ENCODE measurements at places on chromosomes 6 and 20.
A peak's percentile ranks its signal among the peaks of the same experiment; 100 is the strongest.

DNA sequence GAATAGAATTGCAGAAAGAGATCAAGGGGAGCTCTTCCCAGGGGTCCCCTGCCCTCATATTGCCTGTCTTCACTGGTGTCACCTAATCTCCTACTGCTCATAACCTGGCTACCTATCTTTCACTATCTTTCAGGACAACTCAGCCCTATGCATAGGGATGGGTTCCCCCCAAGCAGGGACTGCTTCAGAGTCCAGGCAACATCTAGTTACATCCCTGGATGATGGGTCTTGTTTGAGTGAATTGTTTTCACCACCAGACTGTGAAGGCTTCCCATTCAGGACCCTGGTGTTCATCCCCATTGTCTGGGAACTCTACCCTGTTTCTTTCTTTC is 850 bp upstream of the HECA start:
- H3K27me3 ChIP-seq = no peaks in the 10 kb centered on the region
- peaks cover 21% of the 10 kb centered on the region for H3K36me3 ChIP-seq
- H3K4me3 ChIP-seq = peak overlapping the region; percentile 13
- peak overlapping the region; percentile 40 for H3K27ac ChIP-seq
- H3K4me1 ChIP-seq = peaks cover 71% of the 10 kb centered on the region

GRCh38 chr6:2611092-2611491 is 139.6 kb downstream of the MYLK4 start:
- H3K4me1 ChIP-seq = no peaks in the 10 kb centered on the region
- no peak overlapping the region for H3K4me3 ChIP-seq
- DNase-seq = no peak
- no peak overlapping the region for H3K27ac ChIP-seq
- H3K27me3 ChIP-seq = peaks cover 13% of the 10 kb centered on the region

DNA sequence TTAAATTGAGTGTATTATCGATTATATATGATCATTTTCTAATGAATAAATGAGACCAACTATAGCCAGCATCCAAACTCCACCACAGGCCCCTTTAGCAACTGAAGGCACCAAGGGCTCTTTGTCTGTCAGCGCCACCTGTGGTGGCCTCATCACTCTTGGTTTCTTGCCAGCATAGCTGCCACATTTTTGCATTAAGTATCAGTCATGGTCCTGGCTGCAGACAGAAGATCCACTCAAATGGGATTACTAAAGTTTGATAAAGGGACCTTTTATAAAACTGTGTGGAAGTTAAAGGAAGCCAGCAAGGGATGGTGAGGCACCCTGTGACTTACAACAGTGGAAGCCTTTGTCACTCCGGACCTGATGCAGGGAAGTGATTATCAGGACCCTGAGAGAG is 162.9 kb downstream of the C6orf118 start:
- no peak overlapping the region for H3K27ac ChIP-seq
- H3K4me1 ChIP-seq = no peaks in the 10 kb centered on the region
- DNase-seq = no peak
- no peaks in the 10 kb centered on the region for H3K36me3 ChIP-seq

- no peak overlapping the region for H3K4me3 ChIP-seq
- no peak overlapping the region for H3K27ac ChIP-seq
- H3K36me3 ChIP-seq = peaks cover 22% of the 10 kb centered on the region
These were observed 33.6 kb downstream of the SAMHD1 start for GRCh38 chr20:36917943-36918342.

DNA sequence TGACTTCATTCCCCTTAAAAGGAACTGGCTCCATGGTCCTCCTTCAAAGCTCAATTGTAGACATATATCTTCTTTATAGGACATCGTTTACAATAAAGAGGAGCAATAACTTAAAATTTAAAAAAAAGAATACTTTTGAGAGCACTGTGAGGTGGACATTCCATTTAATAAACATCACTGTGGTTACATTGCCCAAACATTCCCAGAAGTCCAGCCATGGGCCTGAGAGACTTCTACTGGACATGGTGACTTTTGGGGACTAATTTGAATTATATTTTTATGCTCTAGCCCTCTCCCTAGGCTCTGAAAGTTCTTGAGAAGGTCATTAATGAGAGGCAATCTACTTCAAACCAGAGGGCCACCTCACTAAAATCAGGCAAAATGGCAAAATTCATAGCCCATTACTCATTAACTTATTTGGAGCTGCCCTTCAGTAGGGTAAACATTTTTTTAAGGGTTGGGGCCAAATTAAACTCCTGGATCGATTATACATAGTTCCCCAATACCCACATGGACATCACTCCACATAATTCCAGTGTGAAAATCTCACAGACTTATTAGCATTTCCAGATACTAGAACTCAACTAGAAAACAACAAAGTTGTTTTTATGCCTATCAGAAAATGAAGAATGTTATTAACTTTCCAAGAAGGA is 17.1 kb downstream of the ISM1 start:
- no peak for DNase-seq
- H3K4me1 ChIP-seq = no peaks in the 10 kb centered on the region
- no peaks in the 10 kb centered on the region for H3K27me3 ChIP-seq
- H3K27ac ChIP-seq = no peak overlapping the region
- peaks cover 2% of the 10 kb centered on the region for H3K36me3 ChIP-seq
- H3K4me3 ChIP-seq = no peak overlapping the region

GRCh38 chr20:35226884-35227681 is 593 bp downstream of the MMP24 start:
- H3K36me3 ChIP-seq = peaks cover 5% of the 10 kb centered on the region
- peak; percentile 50 for DNase-seq
- peaks cover 6% of the 10 kb centered on the region for H3K4me1 ChIP-seq

GRCh38 chr6:157708933-157709332 is 114.1 kb upstream of the SNX9 start:
- no peak overlapping the region for H3K27ac ChIP-seq
- H3K4me3 ChIP-seq = no peak overlapping the region
- H3K4me1 ChIP-seq = peaks cover 5% of the 10 kb centered on the region
- peaks cover 1% of the 10 kb centered on the region for H3K27me3 ChIP-seq

DNA sequence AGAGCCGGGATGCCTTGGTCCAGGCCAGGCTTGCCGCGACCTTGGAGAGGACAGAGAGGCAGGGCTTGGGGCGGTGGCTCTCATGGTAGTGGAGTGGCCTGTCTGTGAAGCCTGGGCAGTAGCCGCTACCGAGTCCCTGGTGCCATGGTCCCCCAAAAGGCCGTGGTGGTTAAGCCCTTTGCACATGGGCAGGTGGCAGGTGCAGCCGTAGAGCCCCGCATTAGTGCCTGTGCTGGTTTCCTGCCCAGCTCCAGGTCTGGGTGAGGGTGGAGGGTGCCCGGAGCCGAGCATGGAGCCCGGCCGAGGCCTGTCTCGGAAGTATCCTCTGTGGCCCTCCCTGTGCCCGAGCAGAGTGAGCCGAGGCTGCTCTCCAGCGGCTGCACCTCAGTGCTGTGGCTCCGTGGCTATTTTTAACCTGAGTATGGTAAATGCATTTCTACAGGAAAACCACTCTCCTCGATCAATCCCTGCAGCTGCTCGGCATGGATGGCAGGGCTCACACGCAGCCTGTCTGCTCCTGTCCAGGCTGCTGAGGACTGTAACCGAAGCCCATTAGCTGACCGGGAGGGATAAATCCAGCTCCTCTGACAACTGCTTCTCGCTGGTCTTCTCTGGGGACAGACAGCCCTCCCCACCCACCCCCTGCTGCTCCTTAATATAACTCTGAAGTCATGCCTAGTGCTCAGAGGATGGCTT is 36.3 kb upstream of the GATA5 start:
- H3K27ac ChIP-seq = no peak overlapping the region
- H3K36me3 ChIP-seq = no peaks in the 10 kb centered on the region
- H3K27me3 ChIP-seq = peaks cover 9% of the 10 kb centered on the region
- no peak for DNase-seq
- H3K4me1 ChIP-seq = peaks cover 16% of the 10 kb centered on the region

DNA sequence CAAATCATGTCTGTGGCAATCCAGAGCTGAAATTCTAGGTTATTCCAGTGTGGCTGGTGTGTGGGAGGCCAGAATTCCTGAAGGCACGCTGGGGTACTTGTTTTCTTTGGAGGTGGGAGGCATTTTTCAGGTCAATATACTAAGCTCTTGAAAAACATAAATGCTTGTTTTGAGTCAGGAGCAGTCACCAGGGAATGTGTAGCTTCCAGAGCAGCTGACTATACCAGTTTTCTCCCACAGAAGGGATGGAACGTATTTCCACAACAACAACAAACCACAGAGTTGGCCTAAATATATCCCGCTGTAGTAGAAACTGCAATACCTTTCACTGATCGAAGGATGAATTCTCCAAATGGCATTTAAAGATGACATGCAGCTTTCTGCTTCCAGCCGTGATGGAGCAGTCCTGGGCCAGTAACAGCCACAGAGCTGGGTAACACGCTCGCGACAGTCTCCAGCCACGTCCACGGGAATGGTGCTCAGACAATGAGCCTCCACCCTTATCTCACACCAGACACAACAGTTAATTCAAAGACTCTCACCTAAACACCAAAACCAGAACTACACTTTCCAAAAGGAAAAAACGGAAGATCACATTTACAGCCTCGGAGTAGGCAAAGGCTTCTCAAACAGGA is 23.2 kb downstream of the CHRNA4 start:
- H3K4me3 ChIP-seq = no peak overlapping the region
- no peak for DNase-seq
- no peaks in the 10 kb centered on the region for H3K4me1 ChIP-seq
- peaks cover 29% of the 10 kb centered on the region for H3K27me3 ChIP-seq
- H3K36me3 ChIP-seq = no peaks in the 10 kb centered on the region

- no peak for DNase-seq
- H3K4me1 ChIP-seq = peaks cover 11% of the 10 kb centered on the region
- no peak overlapping the region for H3K27ac ChIP-seq
- peaks cover 12% of the 10 kb centered on the region for H3K36me3 ChIP-seq
- H3K4me3 ChIP-seq = no peak overlapping the region
- no peaks in the 10 kb centered on the region for H3K27me3 ChIP-seq
These were observed 62.5 kb upstream of the PTGIS start for GRCh38 chr20:49630396-49630951.

GRCh38 chr6:63997734-63998133 is 362.1 kb downstream of the PHF3 start:
- no peak overlapping the region for H3K27ac ChIP-seq
- H3K36me3 ChIP-seq = no peaks in the 10 kb centered on the region
- H3K4me1 ChIP-seq = no peaks in the 10 kb centered on the region
- H3K27me3 ChIP-seq = no peaks in the 10 kb centered on the region
- no peak overlapping the region for H3K4me3 ChIP-seq

GRCh38 chr6:30727920-30728553 is 7.9 kb downstream of the TUBB start:
- H3K4me3 ChIP-seq = no peak overlapping the region
- H3K4me1 ChIP-seq = peaks cover 45% of the 10 kb centered on the region
- no peak for DNase-seq
- no peaks in the 10 kb centered on the region for H3K27me3 ChIP-seq
- peaks cover 35% of the 10 kb centered on the region for H3K36me3 ChIP-seq

DNA sequence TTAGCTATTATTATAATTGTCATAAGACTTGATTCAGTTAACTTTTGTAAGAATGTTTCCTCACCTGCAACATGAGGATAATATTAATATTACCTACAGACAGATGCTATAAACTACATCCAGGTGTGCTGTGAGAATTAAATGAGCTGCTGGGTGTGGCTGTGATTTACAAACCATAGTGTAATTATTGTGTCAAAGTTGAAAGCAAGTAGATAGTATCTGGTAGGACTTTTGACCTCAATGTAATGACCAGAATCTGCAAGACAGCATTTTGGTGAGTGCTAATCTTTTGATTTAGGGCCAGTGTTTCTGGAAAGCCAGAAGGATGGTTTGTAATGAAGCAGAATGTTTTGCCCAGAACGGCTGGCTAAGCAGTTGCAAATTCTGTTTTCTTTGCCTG is 162.5 kb downstream of the TRMT11 start:
- H3K27ac ChIP-seq = no peak overlapping the region
- H3K36me3 ChIP-seq = no peaks in the 10 kb centered on the region
- H3K27me3 ChIP-seq = no peaks in the 10 kb centered on the region
- no peak overlapping the region for H3K4me3 ChIP-seq
- no peaks in the 10 kb centered on the region for H3K4me1 ChIP-seq

GRCh38 chr6:107217248-107217647 is 101.9 kb upstream of the BEND3 start:
- H3K27me3 ChIP-seq = no peaks in the 10 kb centered on the region
- H3K4me1 ChIP-seq = no peaks in the 10 kb centered on the region
- H3K4me3 ChIP-seq = no peak overlapping the region
- H3K27ac ChIP-seq = no peak overlapping the region

DNA sequence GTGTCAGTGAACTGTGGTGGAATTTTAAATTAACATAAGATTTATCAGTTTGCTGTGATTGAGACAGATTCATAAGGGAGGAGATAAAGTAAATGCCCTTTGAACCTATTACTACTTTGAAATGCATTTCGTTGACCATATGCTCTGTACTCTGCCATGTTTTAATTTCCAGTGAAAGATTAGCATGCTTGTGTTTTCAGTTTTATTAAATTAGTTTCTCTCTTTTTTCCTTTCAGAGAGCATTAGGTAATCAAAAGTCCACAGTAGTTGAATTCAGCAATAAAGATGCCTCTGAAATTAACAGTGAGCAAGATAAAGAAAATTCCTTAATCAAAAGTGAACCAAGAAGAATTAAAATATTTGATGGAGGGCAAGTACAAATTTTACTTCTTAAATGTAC is 117.4 kb downstream of the HIVEP1 start:
- peaks cover 48% of the 10 kb centered on the region for H3K36me3 ChIP-seq
- peaks cover 24% of the 10 kb centered on the region for H3K4me1 ChIP-seq
- H3K4me3 ChIP-seq = no peak overlapping the region
- DNase-seq = no peak

DNA sequence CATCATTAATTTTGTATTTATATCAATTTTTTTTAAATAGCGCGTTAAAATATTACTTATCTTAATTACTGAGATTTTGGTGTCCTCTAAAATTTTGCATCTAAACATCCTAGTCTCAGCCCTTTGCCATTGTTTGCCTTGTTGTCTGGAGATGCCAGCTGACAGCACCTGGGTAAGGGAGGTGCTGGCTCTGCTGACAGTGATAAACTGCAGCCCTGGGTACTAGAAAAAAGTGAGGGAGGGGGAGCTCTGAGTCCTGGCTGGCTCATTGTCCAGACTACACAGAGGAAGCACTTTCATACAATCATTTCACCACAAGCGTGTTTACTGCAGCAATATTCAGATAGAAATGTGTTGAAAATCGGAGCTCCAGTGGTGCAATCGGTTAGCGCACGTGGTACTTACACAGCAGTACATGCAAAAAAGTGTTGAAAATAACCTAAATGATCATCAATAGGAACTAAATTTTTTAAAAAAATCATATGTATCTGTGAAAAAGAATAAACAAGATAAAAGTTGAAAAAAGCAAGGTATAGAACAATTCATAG is 18.5 kb upstream of the UBR2 start:
- no peak overlapping the region for H3K27ac ChIP-seq
- peaks cover 10% of the 10 kb centered on the region for H3K27me3 ChIP-seq
- peaks cover 11% of the 10 kb centered on the region for H3K4me1 ChIP-seq
- no peak for DNase-seq
- no peaks in the 10 kb centered on the region for H3K36me3 ChIP-seq
- no peak overlapping the region for H3K4me3 ChIP-seq

All from activated naive CD8-positive, alpha-beta T cell treated with anti-CD3 and anti-CD28 coated beads, Interleukin-2, amount 50 U/mL, for 24 hours (primary cell).